Kidney (tissue), 22 donors: ENCODE measurements at places on chromosomes 4 and X. TPM values are rescaled to one million over a fixed set of nuclear protein-coding genes. Genes with fewer than 3 reads are reported as not detected.

The GUCY1A1 gene
- polyA plus RNA-seq = 6.9 TPM

- DNase-seq = peak; percentile 46
Measured at GRCh38 chrX:49754233-49754857, 58.6 kb upstream of the PAGE1 start.

DNA sequence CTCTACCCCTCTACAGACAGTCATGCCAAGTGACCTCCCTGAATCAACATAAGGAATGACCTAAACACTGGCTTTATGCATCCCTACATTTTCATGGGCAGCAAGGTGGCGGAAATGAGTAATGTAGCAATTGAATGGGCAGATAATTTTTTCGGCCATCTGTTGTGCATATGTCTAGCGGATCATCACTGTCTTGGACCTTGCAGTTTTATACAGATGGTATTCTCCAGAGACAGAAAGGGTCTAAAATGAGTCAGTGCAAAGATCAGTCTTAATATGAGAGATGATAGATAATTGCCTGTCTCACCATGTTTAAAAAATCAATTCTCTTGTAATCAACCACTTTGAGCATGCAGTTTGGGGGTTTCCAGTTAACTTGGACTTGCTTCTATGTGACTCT, 177.3 kb upstream of the DKK2 start:
- DNase-seq = no peak

- no peak for DNase-seq
Measured at GRCh38 chrX:40736170-40736505, 796 bp upstream of the MED14 start.

DNA sequence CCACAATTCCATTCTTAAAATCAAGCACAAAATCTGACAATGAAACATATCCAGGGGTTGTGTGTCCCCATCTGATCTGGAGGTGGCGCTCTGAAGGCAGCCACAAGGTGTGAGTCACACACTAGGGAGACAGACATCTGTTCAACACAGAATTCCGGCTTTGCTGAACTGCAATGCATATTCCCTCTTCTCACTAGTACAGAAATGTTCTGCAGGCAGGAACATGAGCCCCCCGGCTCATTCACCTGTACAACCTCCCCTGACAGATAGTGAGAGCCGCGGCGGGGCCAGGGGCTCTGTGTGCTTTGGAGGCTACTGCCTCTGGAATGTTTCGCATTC, 41.9 kb downstream of the WDR1 start:
- no peak for DNase-seq

- peak; percentile 25 for DNase-seq
Measured at GRCh38 chr4:122716825-122717448, 15.6 kb upstream of the BBS12 start.

- DNase-seq = no peak
Measured at GRCh38 chr4:111040904-111041303, 418.0 kb upstream of the PITX2 start.

The RASGEF1B gene
- 8.3 TPM for polyA plus RNA-seq

The SSX3 gene
- not detected for polyA plus RNA-seq

- peak; percentile 79 for DNase-seq
Measured at GRCh38 chr4:6892190-6892908, 17.3 kb upstream of the TBC1D14 start.

GRCh38 chr4:22787753-22788375, 95.1 kb downstream of the GBA3 start:
- DNase-seq = no peak

DNA sequence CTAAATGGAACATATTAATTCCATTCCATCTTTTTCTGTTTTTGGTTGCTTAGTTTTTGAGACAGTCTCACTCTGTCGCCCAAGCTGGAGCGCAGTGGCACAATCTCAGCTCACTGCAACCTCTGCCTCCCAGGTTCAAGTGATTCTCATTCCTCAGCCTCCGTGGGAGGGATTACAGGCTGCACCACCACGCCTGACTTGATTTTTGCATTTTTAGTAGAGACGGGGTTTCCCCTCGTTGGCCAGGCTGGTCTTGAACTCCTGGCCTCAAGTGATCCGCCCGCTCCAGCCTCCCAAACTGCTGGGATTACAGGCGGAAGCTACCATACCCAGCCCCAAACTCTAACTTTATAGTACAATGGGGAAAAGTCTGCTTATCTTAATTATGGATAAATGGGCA, 11.2 kb downstream of the HNRNPD start:
- no peak for DNase-seq

GRCh38 chrX:68433155-68433980, at the start of gene OPHN1:
OPHN1 (minus strand) TSS chrX:68433495; CDS start chrX:68433020, 475 bp downstream.
- peak; percentile 79 for DNase-seq

DNA sequence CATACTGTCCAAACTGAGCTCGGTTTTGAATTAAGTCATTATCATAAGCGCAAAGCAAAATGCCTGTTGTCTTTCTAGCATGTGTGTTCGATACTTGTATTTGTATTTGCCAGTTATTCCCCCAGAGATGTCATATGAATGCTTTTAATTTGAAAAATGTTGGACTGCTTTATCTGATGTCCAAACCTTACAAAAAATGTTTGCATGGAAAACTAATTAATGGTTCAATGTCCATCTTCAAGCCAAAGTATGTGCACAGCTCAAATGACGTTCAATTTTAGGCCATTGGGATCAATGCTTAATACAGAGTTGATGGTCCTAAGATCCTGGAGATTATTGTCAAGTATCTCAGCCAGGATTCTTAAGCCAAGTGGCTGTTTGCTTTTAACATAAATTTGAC, 17.2 kb upstream of the HPGDS start:
- DNase-seq = no peak

The BRCC3 gene
- polyA plus RNA-seq = 14.4 TPM

The CSAG2 gene
- polyA plus RNA-seq = not detected

- DNase-seq = no peak
Measured at GRCh38 chr4:23384741-23385140, 505.1 kb downstream of the PPARGC1A start.

The DGAT2L6 gene
- polyA plus RNA-seq = not detected

The FGB gene
- 23.5 TPM for polyA plus RNA-seq

DNA sequence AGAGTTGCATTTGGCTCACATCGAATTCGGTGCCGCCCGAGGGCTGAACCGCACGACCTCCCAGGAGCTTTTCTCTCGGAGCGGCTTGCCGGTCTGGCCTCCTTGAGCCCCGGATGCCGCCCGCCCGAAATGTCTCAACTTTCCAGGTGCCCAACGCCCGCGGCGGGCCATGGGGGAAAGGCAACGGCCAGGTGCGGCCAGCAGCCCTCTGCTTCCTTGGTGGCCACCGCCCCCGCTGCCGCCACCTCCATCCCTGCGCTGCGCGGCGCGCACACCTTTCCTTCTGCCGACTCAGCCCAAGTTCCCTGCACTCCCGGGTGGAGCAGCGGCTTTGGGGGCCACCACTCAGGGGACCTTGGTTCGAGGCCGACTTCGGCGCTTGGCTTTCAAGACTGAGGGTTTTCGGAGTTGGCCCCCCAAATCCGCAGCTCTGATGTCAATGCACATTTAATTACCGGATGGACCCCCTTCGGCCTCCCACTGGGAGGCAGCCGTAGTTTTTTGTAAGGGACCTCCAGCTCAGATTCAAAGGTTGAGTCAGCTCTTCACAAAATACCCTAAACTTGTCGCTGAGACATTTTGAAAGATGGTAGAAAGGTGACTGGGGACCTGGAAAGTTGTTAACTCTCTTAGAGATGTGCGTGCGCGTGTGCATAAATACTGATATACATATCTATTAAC, 1.1 kb downstream of the AFF2 start:
- DNase-seq = peak; percentile 21
